ENCODE measurements at places on chromosomes 11 and 22.
A peak's percentile ranks its signal among the peaks of the same experiment; 100 is the strongest.

DNA sequence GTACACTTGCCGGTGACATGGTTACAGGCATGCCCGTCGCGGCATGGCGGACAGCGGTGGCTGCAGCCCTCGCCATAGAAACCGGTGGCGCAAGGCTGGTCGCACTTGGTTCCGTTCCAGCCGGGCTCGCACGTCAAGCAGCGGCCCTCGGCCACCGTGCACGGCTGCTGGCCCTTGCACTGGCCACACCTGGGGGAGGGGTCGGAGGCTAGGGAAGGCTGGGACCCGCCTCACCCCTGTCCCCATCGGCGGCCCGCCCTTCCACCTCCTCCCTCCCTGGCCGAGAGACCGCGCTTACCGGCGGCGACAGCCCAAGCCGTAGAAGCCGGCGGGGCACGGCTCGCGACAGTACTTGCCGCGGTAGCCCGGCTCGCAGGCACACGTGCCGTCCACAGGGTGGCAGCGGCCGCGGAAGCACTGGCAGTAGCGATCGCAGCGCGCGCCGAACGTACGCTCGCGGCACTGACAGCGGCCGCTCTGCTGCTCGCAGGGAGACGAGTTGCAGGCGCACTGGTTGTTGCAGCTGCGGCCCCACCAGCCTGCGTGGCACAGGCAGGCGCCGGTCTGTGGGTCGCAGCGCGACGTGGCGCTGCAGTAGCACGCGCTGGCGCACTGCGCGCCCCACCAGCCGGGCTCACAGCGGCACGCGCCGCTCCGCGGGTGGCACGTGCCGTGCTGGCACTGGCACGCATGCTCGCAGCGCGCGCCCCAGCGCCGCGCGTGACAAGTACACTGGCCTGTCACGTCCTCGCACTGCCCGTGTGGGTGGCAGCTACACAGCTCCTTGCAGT lies 6.7 kb downstream of the SCARF2 start:
- DNase-seq, result no peak

- DNase-seq, result peak; percentile 9
Observed at GRCh38 chr11:67640021-67640757, 626 bp upstream of the TBX10 start.

DNA sequence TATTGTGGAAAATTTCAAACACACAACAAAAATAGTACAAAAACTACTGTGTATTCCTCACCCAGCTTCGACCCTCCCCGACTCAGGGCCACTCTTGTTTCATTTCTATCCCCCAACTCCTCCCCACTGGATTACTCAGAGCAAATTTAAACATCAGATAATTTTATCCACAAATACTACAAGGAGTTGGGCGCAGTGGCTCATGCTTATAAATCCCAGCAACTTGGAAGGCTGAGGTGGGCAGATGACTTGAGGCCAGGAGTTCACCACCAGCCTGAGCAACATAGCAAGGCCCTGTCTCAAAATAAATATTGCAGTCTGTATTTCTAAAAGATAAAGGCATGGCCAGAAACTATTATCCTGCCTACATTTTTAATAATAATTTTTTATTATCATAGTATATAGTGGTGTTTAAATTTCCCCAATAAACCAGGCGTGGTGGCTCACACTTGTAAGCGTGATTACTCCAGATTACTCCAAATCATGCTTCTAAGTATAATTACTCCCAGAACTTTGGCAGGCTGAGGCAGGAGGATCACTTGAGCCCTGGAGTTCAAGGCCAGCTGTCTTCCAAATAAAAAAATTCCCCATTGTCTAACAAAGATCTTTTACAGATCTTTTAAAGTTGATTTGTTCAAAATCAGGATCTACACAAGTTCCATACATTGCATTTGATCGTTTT lies 39.8 kb downstream of the LRRC32 start:
- no peak for DNase-seq

GRCh38 chr11:72308226-72309073 lies 64.5 kb upstream of the PHOX2A start:
- peak; percentile 98 for DNase-seq

DNA sequence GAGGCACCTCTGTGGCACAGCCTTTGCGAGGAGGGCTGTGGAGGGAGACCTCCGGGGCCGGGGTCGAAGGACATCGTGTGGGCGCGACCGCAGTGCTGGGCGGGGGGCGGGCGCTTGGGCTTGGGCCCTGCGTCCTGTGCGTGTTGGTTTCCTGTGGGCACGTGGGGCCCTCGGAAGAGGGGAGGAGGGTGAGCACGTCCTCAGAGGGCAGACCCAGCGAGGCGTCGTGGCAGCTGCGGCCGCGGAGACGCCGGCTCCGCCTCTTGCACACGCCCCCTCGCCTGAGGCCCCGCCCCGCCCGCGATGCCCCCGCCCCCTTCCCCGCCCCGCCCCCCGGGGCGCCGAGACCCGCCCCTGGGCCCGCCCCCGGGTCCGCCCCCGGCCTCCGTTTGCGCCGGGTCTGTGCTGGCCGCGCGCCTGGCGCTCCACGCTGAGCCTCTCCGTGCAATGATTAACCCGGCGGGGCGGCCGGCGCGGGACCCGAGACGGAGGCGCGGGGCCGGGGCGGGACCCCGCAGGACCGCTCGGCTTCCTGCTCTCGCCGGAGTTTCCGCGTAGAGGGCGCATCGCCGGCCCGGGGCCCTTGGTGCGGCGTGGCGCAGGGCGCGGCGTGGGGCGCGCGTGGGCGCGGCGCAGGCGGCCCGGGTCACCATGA lies at the start of gene PRR5:
Gene PRR5 (plus strand): TSS at position 381 of the 655 bp plus-strand sequence. CDS start 271 bp downstream, at position 652.
- peak; percentile 21 for DNase-seq

GRCh38 chr11:120715239-120715638 lies 203.7 kb downstream of the GRIK4 start:
- DNase-seq, result no peak

- DNase-seq, result peak; percentile 9
Observed at GRCh38 chr11:118152020-118152551, 537 bp downstream of the SCN4B start.

GRCh38 chr11:32137263-32137662 lies 46.4 kb downstream of the RCN1 start:
- no peak for DNase-seq

DNA sequence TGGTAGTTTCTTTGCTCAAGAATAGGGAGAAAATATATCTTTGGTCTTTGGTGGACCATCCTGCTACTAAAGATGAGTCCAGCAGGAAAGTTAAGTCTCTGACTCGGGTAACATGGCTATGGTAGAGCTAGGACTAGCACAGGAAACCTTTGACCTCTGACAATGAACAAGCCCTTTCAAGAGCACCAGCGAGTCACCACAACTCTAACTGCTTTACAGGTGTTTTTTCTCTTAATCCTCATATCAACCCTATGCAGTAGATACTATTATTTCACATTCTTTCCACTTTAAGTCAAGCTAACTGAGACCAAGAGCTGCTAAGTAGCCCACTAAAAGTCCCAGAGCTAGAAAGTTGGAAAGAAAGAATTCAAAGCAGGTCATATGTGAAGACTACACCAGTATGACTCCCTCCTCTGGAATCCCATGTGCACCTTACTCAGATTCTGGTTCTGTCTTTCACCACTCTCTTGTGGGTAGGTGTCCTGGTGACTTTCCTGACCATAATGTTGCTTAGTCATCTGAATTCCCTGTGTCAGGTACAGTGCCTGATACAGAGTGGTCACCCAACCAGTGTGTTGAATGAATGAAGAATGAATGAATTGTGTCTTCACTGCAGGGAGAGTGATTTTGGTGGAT lies 53.8 kb upstream of the ME3 start:
- DNase-seq, result no peak

GRCh38 chr11:8701891-8702597 lies 19.5 kb downstream of the RPL27A start:
- no peak for DNase-seq

DNA sequence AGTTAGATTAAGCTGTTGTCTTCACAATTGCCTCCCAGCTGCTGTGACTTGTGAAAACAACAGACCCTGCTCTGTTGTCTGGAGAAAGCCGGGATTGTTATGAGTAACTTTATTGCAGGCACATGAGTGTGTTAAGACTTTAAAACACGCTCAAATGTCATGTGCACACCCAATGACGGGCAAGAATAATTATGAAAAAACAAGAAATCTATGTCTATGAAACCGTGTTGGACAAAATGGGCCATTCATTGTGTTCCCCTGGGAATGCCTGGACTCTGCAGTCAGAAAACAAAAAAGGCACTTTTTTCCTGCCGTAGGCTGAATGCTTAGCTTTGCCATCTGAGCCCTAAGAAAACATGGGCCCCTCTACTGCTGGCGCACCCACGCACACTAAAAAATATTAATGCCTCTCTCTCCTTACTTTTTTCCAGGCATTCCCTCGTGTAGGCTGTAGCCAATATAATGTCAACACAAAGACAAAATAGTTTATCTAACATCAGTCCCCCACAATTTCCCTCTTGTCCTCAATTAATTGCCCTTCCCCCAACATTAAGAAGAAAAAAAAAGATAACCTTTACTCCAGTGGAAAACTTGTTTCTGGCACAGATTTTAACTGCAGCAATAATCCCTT lies 207.9 kb downstream of the SOX6 start:
- peak; percentile 58 for DNase-seq
